ENCODE measurements at places on chromosomes 1 and 21.

DNA sequence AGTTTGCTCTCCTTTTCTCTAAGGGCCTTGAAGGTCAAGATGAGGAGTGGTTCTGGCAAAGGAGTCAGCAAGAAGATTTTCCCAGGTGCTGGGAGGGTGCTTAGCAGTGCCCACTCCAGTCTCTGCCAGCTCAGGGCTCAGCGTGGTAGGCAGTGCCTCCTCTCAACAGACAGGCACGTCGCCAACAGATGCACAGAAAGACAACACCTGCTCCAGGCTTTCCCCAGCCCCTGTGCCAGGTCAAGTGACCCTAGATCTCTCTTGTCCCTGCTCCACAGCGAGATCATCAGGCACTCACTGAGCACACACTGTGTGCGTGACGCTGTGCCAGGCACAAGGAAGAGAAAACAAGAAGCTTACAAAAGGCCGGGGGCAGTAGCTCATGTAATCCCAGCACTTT, 86.0 kb downstream of the CASZ1 start:
- no peak for DNase-seq

DNA sequence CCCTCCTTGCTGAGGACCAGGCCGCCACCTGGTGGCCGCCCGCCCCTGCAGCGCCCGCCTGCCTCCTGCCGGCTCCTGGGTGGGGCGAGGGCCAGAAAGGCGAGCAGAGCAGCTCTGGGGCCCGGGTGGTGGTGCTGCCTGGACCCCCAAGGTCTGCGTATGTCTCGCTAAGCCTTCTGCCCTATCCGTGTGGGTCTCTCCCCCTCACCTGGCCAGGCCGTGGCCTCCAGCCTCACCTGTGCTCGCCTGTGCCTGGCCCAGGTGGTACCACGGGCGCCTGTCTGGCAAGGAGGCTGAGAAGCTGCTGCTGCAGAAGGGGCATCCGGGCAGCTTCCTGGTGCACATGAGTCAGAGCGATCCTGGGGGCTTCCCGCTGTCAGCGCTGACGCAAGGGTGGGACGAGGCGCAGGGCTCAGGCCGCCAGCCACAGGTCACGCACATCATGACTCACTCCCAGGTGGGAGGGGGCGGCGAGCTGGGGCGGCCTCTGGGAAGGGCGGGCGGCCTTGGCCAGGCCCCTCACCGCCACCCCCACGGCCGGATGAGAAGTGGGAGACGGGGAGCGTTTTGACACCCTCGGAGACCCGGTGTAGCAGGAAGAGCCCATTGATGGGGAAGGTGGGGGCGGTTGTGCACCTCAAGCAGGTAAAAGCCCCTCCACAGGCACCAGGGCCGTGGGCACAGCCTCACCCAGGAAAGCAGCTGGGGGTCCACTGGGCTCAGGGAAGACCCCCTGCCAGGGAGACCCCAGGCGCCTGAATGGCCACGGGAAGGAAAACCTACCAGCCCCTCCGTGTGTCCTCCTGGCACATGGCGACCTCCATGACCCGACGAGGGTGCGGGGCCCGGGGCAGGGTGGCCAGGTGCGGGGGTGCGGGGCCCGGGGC, 9.9 kb downstream of the RNF223 start:
- DNase-seq: peak; percentile 91

DNA sequence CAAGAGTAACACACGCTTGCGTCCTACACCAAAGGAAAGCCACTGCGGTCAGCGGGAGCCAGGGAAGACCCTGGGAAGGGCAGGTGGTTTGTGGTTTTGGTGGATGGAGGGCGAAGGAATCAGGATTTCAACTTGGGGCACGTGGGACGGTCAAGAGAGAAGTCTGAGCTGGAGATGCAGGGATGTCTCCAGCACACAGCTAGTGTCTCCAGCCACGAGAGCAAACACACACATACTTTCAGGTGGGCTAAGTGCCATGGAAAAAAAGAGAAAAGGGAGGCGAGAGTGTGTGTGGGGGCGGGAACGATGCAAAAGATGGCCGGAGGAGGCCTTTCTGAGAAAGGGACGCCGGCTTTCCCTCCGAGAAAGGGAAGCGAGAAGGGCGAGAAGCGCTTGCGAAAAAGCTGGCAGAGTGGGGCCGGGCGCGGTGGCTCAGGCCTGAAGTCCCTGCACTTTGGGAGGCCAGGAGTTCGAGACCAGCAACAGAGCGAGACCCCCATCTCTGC, 1.4 kb upstream of the SRRM1 start:
- peak; percentile 28 for DNase-seq

GRCh38 chr1:99139876-99140275, 124.4 kb upstream of the PLPPR4 start:
- DNase-seq: no peak

DNA sequence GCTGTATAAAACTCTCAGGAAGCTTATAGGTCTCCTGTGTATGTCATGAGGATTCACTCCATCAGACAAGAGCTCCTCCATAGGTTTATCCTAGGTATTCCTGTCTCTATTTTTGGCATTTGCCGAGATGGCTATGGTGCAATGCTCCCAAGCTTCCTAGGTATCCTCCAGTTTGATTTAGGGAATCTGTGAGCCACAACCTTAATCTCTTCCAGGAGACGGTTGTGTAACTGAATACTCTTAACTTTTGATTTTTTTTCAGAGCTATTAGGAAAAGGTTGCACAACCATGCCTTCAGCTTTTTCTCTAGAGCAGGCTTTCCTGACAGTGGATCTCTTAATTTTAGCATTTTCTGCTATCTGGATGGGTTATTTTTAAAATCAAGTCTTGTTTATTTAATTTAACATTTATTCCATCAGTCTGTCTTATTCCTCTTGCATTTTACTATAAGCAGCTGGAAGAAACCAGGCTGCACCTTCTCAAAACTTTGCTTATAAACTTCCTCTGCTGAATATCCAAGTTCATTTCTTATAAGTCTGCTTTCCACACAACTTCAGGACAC, 69.4 kb upstream of the BACE2 start:
- no peak for DNase-seq

DNA sequence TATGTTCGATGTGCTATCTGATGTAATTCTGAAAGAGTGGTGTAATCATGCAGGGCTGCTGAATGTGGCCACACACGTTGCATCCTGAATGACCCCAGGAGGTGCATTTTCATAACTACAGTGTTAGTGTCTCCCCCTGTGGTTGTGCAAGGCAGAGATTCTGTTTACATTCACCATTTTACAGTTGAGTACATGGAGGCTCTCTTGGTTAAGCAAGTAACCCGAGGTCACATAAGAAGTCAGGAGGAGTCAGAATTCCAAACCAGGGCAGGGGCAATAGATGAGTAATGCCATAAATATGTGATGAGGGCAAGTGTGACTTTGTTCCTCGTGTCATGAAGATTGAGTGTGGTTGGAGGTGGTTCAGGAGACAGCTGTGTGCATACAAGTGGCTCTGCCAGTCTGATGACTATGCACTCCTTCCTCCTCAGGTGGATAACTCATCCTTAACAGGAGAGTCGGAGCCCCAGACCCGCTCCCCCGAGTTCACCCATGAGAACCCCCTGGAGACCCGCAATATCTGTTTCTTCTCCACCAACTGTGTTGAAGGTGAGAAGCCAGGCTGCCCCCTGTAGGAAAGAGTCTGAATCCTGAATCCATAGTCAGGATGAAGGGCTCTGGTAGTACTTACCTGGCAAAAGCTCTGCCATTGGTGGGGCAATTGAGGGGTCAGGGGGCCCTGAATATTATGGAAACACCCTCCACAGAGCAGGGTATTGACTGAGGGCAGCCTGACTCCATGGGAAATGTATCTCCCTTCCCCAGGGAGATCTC, 9.3 kb downstream of the ATP1A2 start:
- DNase-seq: no peak

DNA sequence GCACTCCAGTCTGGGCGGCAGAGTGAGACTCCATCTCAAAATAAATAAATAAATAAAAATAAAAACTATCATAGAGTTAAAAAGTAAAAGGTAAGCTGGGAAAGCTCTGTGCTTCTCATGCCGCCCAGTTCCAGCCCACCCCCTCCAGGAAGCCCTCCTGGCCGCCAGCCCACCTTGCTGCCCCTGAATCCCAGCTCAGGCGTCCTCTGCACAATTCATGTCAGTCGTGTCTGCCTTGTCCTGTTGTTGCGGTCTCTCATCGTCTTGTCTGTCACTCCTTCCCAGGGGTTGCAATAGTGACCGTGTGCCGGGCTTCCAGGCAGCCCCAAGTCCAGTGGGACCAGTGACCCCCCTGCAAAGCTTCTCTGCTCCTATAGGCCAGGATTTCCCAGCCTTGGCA, 44.1 kb downstream of the RSPH1 start:
- DNase-seq: no peak

- no peak for DNase-seq
Observed at GRCh38 chr1:153563483-153563901, 2.2 kb downstream of the S100A2 start.

DNA sequence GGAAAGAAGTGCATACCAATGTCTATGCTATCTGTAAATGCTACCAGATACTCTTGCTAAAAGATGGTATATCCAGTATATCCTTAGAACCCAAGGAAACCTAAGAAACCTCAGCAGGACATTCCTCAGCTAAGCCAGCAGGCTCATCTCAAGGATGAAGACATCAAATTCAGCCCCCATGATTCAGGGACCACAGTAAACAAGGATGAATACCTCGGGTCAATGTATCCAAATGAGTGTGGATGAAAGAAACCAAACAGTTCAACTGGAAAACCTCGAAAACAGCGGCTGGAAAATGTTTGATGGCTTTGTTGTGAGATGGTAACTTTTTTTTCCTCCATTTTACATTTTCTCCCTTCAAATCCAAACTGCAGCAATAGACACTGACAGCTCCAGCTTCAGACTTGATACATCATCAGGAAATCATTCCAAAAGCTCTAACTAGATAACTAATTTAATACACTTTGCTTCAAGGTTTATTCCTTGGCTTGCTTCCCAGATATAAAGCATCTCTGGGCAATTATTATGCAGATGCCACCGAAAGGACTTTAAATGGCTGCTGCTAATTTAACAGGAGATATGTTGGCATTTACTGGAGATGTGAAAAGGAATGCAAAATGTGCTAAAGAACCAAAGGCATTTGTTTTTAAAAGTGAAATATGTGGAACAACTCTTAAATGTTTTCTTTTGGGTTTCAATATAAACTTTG, 73.6 kb downstream of the SMYD2 start:
- DNase-seq: no peak

GRCh38 chr1:4584449-4584848, 70.0 kb upstream of the AJAP1 start:
- no peak for DNase-seq

DNA sequence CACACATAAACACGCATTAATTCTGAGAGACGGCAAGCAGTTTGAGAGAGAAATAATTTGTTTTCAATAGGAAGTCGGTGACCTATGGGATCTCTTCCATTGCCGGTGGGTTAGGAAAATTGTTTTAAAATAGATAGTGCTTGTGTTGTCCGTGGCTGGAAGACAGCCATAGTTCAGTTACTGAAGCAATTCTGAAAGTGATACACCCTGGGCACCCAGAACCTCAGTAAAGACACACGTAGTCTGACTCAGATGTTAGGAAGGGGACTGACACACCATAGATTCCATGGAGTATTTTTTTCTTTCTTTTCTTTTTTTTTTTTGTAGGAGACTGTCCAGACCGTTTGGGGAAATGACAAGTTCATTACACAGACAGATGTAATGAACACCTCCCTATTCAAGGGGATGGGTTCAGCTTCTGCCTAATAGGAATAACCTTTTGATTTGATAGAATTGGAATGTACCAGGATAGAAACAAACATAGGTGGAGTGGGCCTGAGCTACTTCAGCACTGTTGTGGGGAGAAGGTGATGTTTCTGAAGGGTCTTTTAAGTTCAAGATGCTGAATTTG, 1.6 kb downstream of the C1orf21 start:
- DNase-seq: no peak

- DNase-seq: no peak
Observed at GRCh38 chr1:98468111-98468717, 193.3 kb upstream of the SNX7 start.

DNA sequence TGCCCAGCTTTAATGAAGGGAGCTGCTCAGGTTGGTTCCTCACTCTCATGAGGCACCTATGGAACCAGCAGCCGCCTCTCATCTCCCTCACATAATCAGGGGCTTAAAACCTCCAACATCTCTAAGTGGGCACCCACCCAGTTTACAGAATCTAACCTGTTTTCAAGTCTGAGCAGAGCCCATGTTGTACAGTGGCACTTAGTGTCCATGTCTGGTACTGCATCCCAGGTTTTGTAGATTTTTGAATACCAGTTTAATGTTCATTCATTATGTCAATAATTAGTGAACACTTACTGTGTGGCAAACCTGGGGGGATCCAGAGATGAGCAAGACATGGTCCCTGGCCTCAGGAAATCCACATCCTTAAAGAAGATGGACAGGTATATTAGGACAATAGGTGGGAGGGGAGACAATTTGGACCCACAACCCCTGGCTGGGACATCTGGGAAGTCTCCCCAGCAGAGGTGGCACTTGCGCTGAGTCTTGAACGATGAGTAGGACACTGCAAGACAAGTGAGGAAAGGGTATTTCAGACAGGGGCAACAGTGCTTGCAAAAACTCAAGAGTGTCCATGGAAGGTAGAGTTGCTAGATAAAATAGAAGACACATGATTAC, 83.3 kb downstream of the LACTBL1 start:
- no peak for DNase-seq

- DNase-seq: no peak
Observed at GRCh38 chr1:8926707-8927694, 18.7 kb upstream of the CA6 start.

DNA sequence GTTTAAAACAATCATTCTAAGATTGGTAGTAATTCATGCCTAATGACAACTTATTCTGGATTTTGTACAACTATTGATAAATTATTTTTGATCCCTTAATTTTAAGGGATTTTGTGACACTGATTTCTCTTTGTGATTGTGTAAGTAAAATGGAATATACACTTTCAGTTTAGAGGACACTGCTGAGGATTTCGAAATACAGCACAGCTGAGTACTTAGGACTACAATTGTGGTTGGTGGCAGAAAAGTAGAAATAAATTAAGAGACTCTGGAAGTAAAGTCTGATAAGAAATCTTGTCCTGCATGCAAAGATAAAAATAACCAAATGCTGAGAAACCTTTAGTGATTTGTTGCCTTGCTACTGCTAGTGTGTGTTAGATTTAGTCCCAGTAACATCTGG, 40.0 kb downstream of the TYW3 start:
- no peak for DNase-seq

GRCh38 chr1:46747683-46748288, 28.9 kb upstream of the EFCAB14 start:
- DNase-seq: no peak

DNA sequence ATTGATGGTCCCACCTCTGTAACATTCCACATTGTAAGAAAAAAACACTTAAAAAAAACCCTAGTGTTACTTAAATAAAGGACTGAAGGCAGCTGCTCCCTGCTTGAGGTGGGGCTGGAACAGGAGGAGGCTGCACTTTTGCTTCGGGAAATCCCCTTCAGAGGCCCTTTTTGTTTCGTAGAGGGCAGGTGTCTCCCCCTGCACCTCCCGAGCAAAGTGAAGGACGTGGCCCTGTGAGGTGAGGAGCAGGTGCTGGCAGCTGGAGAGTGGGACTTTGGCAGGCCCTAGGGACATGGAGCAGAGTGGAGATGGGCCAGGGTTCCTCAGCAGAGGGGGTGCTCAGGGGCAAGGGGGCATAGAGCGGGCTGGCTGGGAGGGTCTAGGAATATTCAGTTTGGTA, 33.4 kb upstream of the WNT4 start:
- DNase-seq: peak; percentile 31

- DNase-seq: no peak
Observed at GRCh38 chr21:16047904-16048303, 318.1 kb downstream of the USP25 start.
